ENCODE measurements at places on chromosomes 7 and 10.

- H3K27ac ChIP-seq: peak overlapping the region; percentile 94
- peaks cover 34% of the 10 kb centered on the region for H3K4me1 ChIP-seq
- no peaks in the 10 kb centered on the region for H3K27me3 ChIP-seq
- peaks cover 54% of the 10 kb centered on the region for H3K36me3 ChIP-seq
- peak; percentile 92 for DNase-seq
Observed at GRCh38 chr7:65750511-65751344, 122.1 kb upstream of the VKORC1L1 start.

DNA sequence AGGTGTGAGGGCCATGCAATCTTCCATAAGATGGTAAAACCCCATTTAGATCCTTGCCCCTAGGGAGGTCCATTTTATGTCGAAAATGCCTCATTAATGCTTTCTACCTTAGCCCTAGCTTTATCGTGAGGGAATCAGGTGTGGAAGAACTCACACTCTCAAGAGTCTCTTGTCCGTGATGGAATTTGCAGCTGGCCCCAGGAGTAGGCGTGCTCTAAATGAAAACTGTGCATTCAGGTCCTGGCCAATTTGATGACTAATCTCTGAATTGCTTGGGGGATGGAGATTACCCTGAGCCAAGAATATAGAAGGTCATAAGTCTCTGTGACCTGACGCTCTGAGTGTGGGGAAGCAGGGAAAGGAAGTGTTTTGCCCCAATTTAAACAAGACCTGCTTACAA is 6.6 kb downstream of the C10orf90 start:
- H3K27me3 ChIP-seq: peaks cover 8% of the 10 kb centered on the region
- no peak overlapping the region for H3K4me3 ChIP-seq
- H3K27ac ChIP-seq: no peak overlapping the region

DNA sequence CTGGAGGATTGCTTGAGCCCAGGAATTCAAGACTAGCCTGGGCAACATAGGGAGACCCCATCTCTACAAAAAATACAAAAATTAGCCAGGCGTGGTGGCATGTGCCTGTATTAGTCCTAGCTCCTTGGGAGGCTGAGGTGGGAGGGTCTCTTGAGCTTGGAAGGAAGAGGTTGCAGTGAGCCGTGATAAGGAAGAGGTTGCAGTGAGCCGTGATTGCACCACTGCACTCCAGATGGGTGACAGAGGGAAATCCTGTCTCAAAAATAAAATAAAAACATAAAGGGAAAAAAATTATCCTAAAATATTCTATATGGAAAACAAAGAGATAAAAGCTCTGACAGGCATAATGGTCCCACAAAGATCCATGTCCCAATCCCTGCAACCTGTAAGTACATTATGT is 87.9 kb upstream of the KAT6B start:
- H3K4me3 ChIP-seq: no peak overlapping the region
- H3K4me1 ChIP-seq: peaks cover 20% of the 10 kb centered on the region
- H3K36me3 ChIP-seq: no peaks in the 10 kb centered on the region
- H3K27ac ChIP-seq: no peak overlapping the region

- H3K4me1 ChIP-seq: peaks cover 23% of the 10 kb centered on the region
- no peak for DNase-seq
- H3K27ac ChIP-seq: no peak overlapping the region
- peaks cover 2% of the 10 kb centered on the region for H3K27me3 ChIP-seq
- no peaks in the 10 kb centered on the region for H3K36me3 ChIP-seq
- H3K4me3 ChIP-seq: no peak overlapping the region
Observed at GRCh38 chr7:107879400-107880035, 11.5 kb upstream of the DLD start.

DNA sequence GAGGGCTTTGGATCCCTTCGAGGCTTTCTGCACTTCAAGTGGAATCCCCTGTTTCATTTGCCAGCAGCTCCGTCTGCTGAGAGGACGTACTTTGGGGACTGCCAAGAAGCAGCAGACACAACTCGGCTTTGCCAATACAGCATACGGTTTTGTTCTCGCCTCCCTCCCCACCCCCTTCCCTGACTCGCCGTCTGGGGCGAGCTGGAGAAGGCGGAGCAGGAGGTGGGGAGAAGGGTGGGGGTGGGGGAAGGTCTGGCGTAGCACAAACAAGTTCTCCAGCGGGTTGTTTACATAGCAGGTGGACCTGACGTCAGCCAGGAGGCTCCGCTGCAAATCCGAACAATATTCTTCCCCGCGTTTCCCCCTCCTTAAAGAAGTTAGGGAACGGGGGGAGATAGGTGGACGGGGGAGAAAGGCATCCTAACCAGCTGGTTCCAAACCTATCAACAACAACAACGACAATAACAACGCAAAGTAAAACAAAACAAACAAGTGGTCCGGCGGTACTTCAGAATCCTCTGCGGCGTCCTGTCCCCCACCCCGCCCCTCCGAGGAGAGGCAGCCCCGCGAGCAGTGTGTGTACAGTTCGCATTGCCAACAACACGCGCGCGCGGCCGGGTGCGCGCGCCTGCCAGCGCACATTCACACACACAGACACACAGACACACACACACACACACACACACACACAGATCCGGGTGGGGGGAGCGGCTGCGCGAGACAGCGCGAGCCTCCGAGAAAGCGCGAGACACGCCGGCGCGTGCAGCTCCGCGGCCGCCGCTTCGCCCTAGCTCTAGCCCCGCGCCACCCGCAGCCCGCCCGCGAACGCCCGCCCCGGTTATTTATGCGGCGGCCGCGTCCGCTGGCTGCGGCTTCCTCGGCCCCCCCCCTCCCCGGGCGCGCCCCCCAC is 167.0 kb upstream of the PPP1R3A start:
- peak overlapping the region; percentile 80 for H3K4me3 ChIP-seq
- DNase-seq: peak; percentile 45

DNA sequence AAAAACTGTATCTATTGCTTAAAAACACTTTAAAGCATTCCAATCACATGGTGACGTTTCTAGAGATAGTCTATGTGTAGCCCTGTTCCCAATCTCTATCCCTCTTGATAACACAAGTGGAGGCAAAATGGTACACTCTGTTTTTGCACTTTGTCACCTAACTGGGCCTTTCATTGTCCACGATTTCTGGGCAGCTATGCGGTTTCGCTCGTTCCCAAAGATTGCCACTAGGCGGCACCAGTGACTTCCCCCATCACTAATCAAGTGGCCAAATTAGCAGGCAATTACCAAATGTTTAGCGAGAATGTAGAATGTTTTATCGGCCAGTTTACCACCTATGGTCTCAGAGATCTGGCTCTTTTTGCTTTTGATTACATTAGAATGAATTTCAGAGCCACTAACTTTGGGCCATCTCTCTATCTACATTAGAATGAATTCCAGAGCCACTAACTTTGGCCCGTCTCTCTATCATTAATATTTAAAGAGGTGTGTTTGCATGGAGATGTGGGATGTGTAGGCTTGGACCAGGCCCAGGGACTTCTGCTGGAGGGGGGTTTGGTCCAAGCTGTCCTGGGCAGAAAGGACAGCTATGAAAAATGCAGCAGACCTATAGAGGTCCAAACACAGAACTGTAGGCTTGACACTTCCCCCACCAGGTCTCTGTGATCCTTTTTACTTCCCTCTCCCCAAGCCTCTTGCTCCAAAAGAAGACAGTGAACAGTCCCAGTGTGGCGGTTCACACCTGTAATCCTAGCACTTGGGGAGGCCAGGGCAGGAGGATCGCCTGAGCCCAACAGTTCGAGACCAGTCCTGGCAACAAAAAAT is 90.1 kb downstream of the EPC1 start:
- H3K27ac ChIP-seq: no peak overlapping the region
- DNase-seq: peak; percentile 80
- no peak overlapping the region for H3K4me3 ChIP-seq
- H3K27me3 ChIP-seq: no peaks in the 10 kb centered on the region
- H3K36me3 ChIP-seq: no peaks in the 10 kb centered on the region

- no peak overlapping the region for H3K27ac ChIP-seq
- DNase-seq: no peak
- peaks cover 72% of the 10 kb centered on the region for H3K36me3 ChIP-seq
Observed at GRCh38 chr7:74674166-74674565, 16.6 kb downstream of the GTF2I start.

DNA sequence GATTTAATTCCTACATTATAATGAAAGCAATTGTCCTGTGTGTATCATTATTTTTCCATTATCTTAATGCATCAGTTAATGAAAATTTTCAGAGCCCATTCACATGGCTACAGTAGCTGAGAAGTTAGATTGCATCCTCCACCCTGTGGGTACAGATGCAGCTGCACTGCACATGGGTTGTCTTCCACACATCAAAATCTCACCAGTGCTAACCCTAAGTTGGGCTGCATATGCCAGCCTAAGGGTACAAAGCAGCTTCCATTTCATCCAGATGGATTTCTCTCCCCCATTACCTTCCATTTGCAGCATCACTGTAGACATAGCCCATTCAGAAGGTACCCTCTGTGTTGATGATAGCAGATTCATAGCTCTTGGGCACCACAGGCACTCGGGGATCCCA is 74.7 kb upstream of the WDR11 start:
- no peak overlapping the region for H3K27ac ChIP-seq
- no peak for DNase-seq
- no peak overlapping the region for H3K4me3 ChIP-seq
- H3K4me1 ChIP-seq: no peaks in the 10 kb centered on the region

DNA sequence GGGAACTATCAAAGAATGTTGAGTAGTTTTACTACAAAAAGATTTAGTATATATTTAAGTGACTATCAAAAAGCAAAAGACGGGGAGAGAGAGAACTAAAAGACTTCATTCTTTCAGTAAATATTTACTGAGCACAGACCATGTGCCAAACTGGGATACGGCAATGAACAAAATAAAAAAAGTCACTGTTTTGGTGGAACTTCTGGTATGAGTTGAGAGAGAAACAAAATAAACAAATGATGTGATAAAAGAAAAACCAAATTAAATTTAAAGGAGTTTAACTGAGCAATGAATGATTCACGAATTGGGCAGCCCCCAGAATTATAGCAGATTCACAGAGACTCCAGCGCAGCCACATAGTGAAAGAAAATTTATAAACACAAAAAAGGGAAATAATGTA is 17.8 kb upstream of the AKAP9 start:
- H3K27ac ChIP-seq: no peak overlapping the region
- no peaks in the 10 kb centered on the region for H3K36me3 ChIP-seq
- H3K27me3 ChIP-seq: peaks cover 26% of the 10 kb centered on the region
- H3K4me1 ChIP-seq: peaks cover 2% of the 10 kb centered on the region
- no peak overlapping the region for H3K4me3 ChIP-seq

- no peak for DNase-seq
- H3K4me1 ChIP-seq: no peaks in the 10 kb centered on the region
- no peak overlapping the region for H3K4me3 ChIP-seq
- no peak overlapping the region for H3K27ac ChIP-seq
- H3K36me3 ChIP-seq: no peaks in the 10 kb centered on the region
Observed at GRCh38 chr10:78849731-78850130, 219.0 kb upstream of the ZMIZ1 start.

- H3K4me3 ChIP-seq: peak overlapping the region; percentile 90
- DNase-seq: no peak
- H3K27ac ChIP-seq: peak overlapping the region; percentile 96
- no peaks in the 10 kb centered on the region for H3K27me3 ChIP-seq
- H3K4me1 ChIP-seq: peaks cover 36% of the 10 kb centered on the region
Observed at GRCh38 chr10:124918191-124918830, 23.6 kb upstream of the ZRANB1 start.

DNA sequence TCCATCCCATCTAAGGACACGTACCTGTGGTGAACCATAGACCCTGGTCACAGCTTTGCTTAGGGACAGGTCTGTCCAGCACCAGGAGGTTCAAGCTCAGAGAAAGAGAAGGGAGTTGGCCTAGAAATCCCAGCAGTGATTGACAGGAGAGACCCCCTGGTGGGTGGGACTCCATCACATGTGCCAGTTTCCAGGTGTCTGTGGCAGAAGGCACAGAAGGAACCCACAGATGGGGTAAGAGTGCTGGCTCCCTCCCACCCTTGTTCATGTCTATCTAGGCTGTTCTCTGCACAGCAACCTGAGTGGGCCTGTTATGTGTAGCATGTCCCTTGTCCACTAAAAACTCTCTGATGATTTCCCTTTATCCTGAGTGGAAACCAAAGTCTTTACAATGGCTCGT is 54.0 kb upstream of the GRB10 start:
- H3K4me3 ChIP-seq: no peak overlapping the region
- peaks cover 66% of the 10 kb centered on the region for H3K27me3 ChIP-seq
- no peaks in the 10 kb centered on the region for H3K36me3 ChIP-seq
- H3K27ac ChIP-seq: no peak overlapping the region
- H3K4me1 ChIP-seq: peaks cover 21% of the 10 kb centered on the region

DNA sequence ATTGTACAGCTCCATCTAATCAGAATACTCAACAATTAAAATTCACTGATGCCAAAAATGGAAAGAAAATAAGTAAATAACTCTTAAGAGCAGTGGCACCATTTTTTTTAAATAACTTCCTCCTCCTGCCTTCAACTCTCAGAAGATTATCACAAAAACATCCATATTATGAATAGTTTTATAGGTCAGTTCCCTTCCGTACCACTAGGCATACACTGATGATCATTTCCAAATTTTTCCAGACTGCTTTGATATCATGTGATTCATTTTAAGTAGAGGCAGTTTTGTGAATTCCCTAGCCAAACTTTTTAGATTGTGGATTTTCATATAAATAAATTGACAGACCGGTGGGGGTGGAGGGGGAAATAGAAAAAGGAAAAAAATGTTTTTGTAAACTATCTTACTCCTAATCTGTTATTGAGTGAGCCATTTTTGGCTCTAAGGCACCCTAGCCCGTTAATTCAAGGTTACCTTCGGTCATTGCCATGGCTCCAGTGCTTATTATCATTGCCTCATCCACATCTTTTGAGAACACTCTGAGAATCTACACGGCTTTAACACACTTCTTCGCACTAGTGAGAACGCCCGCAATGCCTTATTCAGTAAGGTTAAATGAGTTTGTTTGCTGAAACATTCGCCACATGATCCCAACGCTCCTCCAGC is 1.0 kb downstream of the FAM107B start:
- no peak overlapping the region for H3K4me3 ChIP-seq
- no peaks in the 10 kb centered on the region for H3K27me3 ChIP-seq
- H3K4me1 ChIP-seq: no peaks in the 10 kb centered on the region
- H3K27ac ChIP-seq: no peak overlapping the region
- no peak for DNase-seq

Data from activated T-cell treated with anti-CD3 and anti-CD28 coated beads, Interleukin-2, amount 50 U/mL, for 24 hours (primary cell).